ENCODE measurements at places on chromosomes 2 and 18.

- peak; percentile 45 for DNase-seq
Measured at GRCh38 chr2:166373951-166374350, 1.8 kb downstream of the SCN9A start.

GRCh38 chr2:239397931-239398471 lies 2.8 kb downstream of the HDAC4 start:
- no peak for DNase-seq

- no peak for DNase-seq
Measured at GRCh38 chr2:105806996-105807395, 62.3 kb downstream of the NCK2 start.

DNA sequence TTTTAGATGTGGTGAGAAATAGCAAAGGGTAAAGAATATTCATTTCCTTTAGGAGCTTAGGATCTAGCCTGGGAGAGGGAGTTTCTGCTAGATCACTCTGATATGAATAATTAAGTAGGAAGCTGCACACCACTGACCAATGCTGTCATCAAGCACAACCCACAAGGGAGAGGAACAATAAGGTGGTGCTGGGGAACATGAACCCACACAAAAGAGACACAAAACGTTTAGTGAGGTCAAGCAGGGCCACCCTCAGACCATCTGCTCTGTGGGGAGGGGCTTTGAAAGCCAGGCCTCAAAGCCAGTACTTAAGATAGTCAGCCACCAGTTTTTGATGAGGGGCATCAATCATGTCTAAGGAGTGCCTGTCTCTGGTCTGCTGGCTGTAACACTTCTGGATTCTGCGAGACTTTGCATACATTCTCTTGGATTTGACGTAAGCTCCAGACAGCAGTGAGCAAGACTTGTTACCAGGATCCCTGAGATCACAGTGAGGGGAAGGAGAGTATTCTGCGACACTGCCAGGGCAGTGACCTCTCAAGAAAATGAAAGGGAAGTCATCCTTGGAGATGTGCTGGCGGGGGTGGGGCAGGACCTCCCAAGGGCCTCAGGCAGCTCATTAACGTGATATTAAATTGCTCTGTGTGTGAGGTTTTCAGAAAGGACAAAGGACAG lies 127.0 kb downstream of the CCBE1 start:
- no peak for DNase-seq

DNA sequence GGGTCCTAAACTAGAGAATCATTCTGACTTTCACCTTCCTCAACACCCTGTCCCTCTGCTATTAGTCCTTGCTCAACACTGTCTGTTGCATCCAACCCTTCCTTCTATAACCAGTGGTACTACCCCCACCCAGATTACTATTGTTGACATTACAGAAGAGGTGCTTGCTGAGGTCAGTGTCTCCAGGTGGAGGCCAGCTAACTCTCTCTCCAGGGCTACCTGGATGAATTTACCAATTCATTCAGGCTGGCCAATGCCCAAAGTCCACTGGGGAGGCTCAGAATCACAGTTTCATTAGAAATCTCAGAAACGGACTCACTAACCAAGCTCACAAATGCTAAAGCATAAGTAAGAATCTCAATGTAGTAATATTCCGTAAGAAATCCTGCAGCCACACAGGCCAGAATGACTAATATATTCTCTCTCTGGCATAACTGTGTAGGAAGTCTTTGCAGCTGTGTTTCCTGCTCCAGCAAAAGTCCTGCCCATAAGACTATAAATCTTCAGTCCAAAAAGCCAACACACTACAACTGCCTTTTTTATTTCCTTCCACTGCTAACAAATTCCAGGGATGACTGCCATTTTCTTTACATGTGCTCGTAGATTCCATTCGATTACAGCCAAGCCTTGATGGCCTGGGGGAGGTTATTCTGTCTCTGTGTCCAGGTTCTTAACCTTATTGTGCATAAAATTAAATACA lies 10.0 kb upstream of the TTR start:
- DNase-seq = peak; percentile 48

DNA sequence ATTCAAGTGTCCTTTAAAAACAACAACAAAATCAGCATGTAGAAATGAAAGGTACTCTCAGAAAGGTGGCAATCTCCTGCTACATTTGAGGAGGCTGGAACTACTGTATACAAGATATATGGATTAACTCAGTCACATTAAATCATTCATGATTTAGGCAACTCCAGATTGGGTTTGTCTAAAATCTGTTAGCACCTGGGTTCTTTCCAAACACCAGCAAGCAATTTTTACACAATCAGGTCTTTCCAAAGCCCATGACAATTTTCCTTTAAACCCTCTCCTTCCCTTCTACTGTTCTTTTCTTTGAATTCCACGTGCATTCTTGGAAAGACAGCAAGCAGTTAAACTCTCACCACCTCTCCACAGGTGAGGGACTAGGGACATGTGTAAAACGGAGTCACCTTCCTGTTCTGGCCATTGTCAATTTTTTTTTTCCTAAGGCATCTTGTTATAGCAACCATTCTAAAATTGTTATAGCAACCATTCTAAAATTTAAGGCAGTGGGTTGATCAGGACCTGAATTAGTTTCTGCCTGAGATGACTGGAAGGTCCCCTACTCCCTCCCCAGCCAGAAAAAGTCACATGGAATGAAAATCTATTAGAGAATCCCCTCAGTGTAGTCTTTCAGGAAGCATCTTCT lies 113.9 kb downstream of the ANKRD44 start:
- DNase-seq = no peak

DNA sequence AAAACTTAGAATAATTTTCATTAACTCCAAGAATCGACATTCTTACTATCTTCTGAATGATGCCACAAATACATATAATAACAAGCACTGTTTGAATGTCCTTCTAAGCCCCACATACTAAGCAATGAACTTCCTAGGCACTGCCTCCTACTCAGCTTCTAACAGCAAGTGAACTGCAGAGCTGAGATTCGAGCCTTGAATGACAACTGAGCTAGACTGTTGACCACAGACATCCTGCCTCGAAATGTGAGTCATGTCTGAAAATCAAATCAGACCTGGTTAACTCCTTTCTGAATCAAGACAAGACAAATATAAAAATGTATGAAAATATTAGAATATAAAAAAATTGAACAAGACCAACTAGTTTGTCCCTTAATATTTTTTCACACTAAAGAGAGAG lies 108.1 kb downstream of the MYT1L start:
- DNase-seq = no peak

DNA sequence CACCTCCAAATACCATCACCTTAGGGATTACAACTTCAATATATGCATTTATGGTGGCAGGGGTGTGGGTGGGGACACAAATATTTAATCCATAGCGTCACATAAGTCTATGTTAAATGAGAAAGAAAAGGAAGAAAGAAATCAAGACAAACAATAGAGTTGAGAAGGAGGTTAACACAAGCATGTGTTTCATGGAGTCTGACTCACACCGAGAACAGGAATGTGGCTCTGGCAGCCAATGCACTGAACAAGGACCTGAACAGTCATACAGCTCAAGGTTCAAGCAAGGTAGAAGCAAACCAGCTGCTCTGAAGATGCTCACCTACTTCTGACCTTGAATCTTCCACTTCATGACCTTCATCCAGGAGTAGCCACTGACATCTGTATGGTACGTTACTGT lies 36.2 kb upstream of the LPIN1 start:
- peak; percentile 40 for DNase-seq

- no peak for DNase-seq
Measured at GRCh38 chr2:73386342-73386868, 769 bp downstream of the ALMS1 start.

- no peak for DNase-seq
Measured at GRCh38 chr2:189521699-189522434, 58.7 kb downstream of the SLC40A1 start.

DNA sequence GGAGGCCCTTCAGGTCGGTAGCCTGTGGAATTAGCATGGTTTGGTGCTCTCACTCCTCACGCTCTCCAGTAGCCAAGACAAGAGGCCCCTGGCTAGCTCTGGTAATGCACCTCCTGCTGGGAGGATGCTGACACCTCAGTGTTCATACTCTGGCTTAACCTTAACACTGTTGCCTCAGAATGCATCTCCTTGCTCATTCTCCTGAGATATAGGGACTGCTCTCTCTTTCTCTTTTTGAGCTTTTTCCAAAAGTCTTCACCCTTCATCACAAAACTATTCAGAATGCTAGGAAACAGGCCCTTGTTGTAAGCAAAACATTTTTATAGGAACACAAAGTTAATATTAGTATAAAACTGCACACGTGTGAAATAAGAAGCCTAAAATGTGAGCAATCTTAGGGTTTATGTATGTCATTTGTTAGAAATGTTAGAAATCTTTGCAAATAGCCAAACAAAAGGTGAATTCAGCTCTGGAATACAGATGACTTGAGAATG lies 17.3 kb upstream of the IMPA2 start:
- no peak for DNase-seq

DNA sequence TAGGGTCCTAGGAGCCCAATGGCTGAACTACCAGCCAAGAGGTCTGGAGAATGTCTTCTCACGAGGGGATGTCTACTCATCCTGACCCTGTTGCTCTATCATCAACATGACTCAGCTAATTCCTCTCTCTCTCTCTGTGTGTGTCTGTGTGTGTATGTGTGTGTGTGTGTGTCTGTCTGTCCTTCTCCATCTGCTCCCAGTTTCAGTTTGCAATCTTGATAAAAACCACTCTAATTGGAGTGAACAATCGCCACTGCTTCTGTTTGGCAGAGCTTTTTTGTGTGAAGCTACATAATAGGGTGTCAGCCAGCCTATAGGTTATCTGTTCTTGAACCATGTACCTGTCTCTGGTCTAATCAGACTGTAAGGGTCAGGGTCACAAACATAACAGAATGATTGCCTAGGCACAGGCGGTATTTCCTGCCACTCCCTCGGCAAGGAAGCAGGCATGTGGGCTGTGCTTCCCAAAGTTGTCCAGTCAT lies 219.8 kb downstream of the SH3BP4 start:
- peak; percentile 33 for DNase-seq

- no peak for DNase-seq
Measured at GRCh38 chr18:58400331-58400870, 228.5 kb downstream of the ALPK2 start.

DNA sequence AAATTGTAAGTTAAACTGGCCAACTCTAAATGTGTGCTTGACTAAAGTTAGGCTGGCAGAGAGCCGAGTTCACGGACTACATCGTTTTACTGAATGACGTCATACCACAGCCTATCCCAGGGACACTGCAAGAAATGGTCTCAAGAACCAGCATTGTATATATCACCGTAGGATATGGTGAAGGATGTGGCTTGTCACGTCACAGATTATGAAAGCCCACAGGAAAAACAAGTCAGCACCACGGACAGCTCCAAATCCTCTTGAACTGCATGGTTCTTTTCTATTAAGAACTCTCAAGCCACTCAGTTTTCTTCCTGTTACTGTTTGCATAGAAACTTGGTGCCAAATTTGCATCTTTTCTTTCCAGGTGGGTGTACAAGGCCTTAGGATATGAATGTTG lies 85.1 kb upstream of the ACAA2 start:
- peak; percentile 17 for DNase-seq

DNA sequence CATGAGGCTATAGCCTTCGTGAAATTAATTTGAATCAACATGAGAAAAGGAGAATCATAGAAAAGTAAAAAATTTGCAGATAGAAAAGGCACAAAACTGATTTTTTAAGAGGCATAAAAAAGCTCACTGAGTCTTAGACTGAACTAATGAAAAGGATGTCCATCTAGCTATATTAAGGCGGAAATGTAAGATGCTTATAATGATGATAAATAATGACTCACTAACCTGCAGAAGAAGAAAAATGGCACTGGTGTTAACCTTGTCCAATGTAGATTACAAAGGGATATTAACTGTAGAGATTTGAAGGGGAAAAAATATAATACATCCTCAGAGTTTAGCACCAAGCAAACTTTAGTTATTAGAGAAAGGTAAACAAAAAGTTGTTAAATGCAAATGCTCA lies 1098.0 kb upstream of the DDX18 start:
- no peak for DNase-seq

- DNase-seq = no peak
Measured at GRCh38 chr2:79294994-79295393, 135.4 kb upstream of the REG3A start.

DNA sequence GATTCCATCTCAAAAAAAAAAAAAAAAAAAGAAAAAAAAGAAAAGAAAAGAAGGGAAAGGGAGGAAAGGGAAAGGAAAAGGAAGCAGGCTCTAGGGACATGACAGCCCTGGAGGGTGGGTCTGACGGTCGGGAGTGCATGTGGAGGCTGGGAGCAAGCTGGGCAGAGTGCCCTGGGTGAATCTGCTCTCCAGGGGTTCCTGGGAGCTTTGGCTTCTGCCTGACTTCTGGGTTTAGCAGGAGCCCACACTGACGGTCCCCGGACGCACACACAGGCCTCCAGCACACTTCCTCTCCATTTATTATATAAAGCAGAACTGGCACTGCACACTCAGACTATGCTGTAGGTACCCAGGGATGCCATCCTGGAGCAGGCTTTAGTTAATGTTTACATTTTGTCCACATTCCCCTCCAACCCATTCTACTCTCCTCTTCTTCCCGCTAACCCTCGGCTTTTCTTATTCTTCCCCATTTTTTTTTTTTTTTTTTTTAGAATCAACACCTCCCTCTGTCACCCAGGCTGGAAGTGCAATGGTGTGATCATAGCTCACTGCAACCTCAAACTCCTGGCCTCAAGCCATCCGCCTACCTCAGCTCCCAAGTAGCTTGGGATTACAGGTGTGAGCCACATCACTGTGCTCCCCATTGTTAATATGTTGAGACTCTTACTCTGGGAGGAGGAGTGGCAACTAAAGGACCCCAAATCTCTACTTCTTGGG lies 151.1 kb upstream of the SLC1A4 start:
- DNase-seq = no peak

- no peak for DNase-seq
Measured at GRCh38 chr2:199968126-199968525, 12.7 kb downstream of the MAIP1 start.

DNA sequence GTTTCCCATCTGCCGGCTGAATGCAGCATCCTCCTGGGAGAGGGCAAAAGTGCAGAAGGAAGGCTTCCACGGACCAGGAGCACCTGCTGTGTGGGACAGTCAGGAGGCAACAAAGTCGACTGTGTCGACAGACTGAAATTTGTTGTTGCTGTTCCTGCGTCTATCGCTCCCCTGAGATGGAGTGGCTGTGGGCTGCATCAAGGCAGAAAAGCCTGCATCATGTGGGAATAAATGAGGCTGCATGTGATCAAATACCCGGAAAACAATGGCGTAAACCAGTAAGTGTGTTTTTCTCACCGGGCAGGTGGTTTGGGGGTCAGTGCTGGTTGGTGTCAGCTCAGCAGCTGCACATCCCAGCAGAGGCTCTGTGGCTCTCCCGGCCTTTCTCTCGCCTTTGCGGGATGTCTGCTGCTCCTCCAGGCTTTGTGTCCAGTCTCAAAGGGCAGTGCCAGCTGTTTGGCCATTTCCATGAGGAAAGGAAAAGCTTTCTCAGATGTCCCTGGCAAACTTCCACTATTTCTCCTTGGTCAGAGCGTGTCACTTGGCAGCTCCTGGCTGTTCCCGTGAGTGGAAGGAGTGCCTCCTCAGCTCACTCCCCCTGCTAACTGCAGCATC lies 262.4 kb downstream of the NDUFA10 start:
- DNase-seq = no peak

Measured in HTR-8/SVneo (cell line).